ENCODE measurements at places on chromosomes 16 and 17.

DNA sequence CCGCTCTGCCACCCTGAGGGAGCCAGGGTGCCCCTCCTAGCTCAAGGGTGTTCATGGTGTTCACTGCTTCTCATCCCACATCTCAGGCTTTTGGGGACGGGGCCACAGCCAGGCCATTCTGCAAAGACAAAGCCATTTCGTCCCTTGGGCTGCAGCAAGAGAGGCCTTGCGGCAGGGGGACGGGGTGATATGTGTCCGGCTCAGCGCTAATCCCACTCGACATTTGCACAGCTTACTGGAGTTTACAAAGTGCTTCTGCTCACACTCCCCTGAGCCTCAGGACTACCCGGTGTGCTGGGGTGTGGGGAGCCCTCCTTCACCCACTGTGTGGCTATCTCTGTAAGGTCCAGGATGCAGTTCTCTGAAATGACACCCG, 84.3 kb downstream of the RTN4RL1 start:
- no peak for DNase-seq

- no peak for DNase-seq
These were observed 22.1 kb downstream of the COX10 start for GRCh38 chr17:14091367-14091766.

GRCh38 chr16:23734176-23734893, 20.5 kb upstream of the CHP2 start:
- DNase-seq: no peak

GRCh38 chr16:28499854-28500253, 5.4 kb downstream of the APOBR start:
- DNase-seq: no peak

- no peak for DNase-seq
These were observed 8.3 kb downstream of the EFCAB5 start for GRCh38 chr17:29949696-29950095.

- DNase-seq: no peak
These were observed 66.1 kb downstream of the TANC2 start for GRCh38 chr17:63032142-63032541.

DNA sequence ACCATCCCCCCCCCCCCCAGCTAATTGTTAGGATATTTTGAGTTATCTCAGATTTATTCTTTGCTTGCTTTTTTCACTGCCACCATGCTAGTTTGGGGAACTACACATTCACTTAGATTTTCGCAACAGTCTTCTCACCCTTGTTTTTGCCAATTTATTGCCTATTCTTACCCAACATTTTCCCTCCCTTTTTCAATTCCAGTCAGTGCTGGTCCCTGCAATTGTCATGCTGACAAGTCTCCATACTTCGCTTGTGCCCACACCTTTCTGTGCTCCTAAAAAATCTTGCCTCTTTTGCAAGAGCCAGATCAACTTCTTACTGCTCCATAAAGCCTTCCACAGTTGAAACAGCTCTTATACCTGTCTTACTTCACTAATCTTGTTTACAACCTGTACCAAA, 16.3 kb downstream of the TNRC6A start:
- no peak for DNase-seq

DNA sequence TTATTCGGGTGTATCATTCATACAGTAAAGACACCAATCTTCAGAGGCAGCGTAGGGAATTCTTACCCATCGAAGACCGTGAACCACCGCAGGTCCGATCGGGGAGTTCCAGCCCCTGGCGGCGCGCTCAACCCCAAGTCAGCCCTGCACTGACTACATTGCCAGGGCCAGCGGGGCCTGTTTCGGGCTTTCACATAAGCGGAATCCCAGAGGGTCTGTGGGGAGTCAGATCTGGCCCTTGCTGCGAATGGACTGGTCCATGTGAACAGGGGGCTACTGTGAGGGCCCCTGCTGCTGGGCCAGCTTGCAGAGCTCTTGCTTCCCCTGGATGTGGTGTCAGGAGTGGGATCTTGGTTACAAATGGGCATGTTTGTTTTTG, 7.6 kb downstream of the PDE6G start:
- no peak for DNase-seq

DNA sequence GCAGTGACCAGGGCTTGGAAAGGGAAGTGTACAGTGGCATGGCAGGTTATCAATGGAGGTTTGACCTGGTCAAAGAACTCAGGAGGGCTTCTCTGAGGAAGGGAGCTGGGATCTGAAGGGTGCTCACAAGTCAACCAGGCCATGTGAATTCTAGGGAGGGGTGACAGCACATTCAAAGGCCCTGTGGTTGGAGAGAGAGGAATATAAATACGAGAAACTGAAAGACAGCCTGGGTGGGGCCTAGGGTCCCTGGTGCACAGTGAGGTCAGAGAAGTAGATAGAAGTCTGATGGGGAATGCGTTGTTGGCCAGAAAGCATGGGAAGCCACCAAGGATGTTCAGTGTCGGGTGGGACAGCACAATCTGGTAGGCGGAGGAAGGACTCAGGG, 210.8 kb downstream of the KATNIP start:
- DNase-seq: no peak

- DNase-seq: no peak
These were observed 13.9 kb downstream of the ATP2A1 start for GRCh38 chr16:28891964-28892890.

DNA sequence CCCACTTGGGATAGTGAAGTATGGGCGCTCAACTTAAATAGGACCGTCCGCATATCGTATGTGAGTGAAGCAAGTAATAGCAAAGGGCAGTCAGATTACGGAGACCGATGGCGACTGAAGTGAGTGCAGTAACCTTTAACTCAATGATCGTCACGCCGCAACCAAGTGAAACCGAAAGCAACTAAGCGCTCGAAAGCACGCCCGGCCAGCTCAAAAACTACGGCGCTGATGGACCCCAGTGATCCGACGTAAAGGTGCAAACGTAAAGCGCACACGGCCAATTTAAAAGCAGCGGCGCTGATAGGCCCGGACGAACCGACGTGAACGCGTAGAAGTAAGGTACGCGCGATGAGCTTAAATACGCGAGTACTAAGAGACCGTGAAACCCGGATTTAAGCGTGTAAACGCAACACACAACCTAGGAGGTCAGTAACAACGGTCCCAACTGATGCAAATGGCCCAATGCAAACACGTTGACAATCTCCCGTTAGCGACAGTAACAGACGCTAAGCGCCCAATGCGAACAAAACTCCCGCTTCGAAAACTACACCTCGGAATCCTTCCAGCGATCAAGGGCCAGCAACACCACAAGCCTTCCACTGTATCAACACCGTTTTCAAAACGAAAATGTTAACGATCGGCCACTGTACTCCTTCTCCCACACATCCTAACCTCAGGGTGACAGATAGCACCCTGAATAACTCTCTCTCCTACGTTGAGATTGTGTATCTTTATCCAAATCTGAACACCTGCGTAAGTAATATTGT, 37.9 kb upstream of the ARL4D start:
- peak; percentile 84 for DNase-seq

- peak; percentile 21 for DNase-seq
These were observed 13.4 kb upstream of the TAC4 start for GRCh38 chr17:49861150-49861884.

DNA sequence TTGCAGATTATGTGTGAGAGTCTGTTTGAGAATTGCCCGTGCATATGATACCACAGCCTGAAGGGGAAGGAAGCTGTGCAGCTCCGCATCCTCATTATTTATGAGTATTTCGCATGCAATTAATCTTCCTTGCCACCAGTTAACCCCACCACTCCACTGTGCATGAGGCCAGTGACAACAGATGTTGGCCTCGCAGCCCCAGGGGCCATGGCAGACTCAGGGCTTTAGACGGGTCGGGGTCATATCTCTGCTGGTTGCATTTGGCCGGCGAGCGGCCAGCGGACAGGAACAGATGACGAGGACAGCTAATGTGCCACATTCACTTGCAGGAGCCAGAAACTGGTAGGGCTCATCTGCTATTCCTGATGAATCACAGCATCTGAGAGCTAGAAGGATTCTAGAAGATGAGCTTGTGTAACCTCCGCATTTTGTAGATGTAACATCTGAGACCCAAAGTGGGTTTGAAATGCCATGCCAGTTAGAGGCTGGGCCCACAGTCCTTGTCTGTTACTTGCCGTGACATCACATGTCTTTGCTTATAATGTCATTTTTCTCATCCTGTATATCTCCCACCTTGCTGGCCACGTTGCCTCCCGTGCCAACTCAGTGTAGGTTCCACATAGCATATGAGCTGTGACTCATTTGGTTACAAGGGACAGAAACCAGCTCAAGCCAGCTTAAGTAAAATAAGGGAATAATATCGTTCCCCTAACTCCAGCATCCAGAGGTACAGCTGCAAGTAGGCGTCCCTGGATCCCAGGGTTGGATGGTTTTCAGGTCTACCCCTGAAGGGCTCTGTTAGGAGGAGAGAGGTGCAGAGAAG, 137.2 kb downstream of the SNX29 start:
- DNase-seq: no peak

- DNase-seq: no peak
These were observed 18.6 kb downstream of the GRIN2C start for GRCh38 chr17:74840989-74841666.

- DNase-seq: no peak
These were observed 6.2 kb downstream of the GINS2 start for GRCh38 chr16:85682516-85682915.

GRCh38 chr16:89925596-89926079, 2.5 kb downstream of the TUBB3 start:
- DNase-seq: no peak

DNA sequence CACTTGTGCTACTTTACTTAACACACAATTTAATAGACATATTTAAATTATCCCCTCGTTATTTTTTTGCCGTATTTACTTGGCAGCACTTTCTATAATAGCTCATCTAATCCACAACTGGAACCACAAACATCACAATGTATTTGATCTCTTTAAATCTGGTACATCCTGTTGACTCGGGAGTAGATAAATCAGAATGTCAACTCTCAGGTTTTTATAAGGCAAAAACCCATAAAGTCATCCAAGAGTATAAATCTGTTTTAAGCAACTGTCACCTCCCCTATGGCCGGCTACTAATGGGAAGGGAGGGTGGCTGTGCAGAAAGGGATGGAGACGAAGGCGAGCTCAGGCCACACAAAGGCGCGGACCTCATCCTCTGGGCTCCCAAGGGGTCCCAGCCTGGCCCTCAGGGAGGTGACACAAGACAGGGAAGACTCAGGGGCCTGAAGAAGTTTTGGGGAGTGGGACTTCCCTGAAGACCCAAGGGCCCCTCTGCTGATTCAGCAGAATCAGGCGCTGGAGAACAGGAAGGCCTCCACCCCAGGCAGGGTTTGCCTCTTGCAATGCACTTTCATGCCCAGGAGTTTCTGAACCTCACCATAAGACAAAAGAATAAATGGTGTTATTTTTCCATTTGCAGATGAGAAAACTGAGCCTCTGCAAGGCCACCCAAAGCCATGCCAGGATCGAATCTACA, 122.5 kb downstream of the ZNF423 start:
- DNase-seq: no peak

- DNase-seq: no peak
These were observed 3.0 kb downstream of the ALKBH5 start for GRCh38 chr17:18186627-18186982.

GRCh38 chr17:17613708-17614114, 22.2 kb upstream of the PEMT start:
- DNase-seq: no peak

- no peak for DNase-seq
These were observed 27.2 kb upstream of the TMEM220 start for GRCh38 chr17:10757067-10757466.

- DNase-seq: no peak
These were observed 899 bp downstream of the ACE start for GRCh38 chr17:63477480-63478440.

- no peak for DNase-seq
These were observed 271.6 kb downstream of the C16orf95 start for GRCh38 chr16:87045466-87046216.

DNA sequence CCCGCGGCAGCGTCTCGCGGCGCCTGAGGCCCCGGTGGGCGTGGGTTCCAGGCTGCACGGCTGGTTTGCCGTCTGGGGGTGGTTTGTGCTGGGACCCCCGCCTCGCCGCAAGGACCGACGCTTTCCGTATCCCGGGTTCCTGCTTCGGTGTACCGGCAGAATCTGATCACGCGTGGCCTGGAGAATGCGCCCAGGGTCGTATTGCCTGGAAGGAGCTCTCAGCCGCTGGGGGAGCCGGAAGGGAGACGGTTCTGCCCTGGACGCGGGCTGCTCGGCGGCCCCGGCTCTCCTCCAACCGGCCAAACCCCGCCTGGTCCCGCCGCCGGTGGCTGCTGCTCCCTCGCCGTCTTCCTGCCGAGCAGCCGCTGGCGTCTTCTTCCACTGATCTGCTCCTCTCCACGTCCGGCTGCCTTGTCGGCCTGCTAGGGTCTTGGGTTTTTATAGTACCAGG, 39.8 kb downstream of the ZNF778 start:
- no peak for DNase-seq

DNA sequence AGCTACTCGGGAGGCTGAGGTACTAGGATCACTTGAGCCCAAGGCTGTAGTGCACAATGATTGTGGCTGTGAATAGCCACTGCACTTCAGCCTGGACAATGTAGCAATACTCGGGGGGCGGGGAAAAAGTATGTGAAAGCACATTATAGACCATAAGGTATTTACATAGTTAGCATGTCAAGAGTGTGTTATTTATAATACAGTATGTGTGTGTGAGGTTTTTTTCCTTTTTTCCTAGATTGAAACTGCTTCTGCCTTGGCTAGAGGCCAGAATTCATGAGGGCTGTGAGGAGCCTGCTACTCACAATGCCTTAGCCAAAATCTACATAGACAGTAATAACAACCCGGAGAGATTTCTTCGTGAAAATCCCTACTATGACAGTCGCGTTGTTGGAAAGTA, 30.5 kb downstream of the PTRH2 start:
- no peak for DNase-seq

DNA sequence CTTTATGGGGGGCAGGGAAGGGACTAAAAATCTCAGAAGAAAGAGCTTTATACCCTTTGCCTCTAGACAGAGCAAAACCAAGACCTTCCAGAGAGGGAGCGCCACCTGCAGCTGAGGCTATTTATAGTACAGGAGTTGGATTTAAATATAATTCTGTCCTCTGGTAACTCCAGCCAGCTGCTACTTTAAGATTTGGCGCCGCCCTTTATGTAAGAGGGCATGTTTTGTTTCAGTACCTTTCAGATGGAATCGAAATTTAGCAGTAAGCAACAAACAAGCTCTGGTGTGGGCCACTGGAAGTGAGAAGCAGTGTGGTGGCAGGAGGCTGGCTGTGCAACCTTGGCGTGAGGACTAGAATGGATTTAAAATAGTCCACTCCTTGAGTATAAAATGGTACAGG, 5.2 kb upstream of the GUCY2D start:
- DNase-seq: no peak

GRCh38 chr16:21263640-21264570, 14.2 kb downstream of the CRYM start:
- DNase-seq: no peak

- no peak for DNase-seq
These were observed 800.8 kb downstream of the CDH11 start for GRCh38 chr16:64321066-64321465.

- DNase-seq: no peak
These were observed 113.3 kb downstream of the FTO start for GRCh38 chr16:53817117-53817755.
